Stimulated activated CD8-positive, alpha-beta memory T cell treated with anti-CD3 and anti-CD28 coated beads, Interleukin-7, amount 100 ng/mL, for 48 hours (primary cell): ENCODE measurements at places on chromosomes 11 and 22.

DNA sequence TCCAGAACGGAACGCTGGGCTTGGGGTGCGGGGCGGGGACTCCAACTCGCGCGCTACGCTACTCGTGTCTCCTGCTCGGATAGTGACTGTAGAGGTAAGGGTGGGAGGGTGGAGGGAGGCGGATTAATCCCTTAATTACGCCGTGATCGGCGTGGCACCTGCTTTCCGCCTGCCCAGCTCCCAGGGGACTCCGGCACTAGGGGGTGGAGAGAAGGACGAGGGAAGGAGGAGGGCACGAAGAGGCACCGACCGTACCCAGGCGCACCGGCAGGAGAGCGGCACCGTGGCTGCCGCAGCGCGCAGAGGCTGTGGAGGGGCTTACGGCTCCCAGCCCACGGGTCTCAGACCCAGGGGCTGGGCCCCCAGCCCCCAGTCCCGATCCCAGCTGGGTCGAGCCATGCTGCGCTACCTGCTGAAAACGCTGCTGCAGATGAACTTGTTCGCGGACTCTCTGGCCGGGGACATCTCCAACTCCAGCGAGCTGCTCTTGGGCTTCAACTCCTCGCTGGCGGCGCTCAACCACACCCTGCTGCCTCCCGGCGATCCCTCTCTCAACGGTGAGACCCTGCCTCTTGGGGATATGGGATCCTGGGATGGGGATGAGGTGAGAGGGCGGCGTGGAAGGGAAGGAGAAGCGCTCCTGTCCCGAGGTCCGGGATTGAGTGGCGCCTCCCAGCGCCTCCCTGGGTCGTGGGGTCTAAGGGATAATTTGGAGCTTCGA, at the start of gene ROBO3:
Gene ROBO3 (plus strand): TSS at position 252 of the 721 bp plus-strand sequence. CDS start 146 bp downstream, at position 398.
- DNase-seq: no peak

GRCh38 chr11:14593671-14594070, 49.9 kb upstream of the PDE3B start:
- DNase-seq: no peak

DNA sequence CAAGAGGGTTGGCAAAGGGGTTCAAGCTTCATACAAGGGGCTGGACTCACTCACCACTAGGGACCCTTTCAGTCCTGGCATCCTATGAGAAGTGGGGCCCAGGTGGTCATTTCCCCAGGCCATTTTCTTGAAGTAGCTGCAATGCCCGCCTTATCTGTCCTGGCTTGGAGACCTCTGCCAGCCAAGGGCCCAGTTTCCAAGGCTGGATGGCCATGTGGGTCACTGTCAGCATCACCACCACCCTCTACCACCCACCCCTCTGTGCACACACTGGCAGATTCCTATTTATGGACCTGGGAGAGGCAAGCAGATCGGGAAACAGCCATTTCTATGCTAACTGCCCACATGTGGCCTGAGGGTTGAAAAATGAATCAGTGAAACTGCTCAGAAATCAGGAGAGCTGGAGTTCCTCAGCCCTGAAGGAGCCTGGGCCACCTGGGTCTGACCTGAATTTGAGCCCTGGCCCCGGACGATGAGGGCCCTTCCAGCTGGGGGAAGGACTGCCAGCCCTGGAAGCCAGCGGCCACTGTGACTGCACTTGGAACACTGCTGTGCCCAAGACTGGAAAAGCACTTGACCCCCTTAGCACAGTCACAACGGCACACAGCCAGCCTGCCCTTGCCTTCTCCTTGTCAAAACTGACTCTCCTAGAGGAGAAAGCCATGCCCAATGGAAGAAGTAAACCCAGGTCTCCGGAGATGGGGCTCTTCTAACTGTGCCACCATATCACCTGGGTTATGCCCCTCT, 442.2 kb downstream of the BUD13 start:
- DNase-seq: no peak

DNA sequence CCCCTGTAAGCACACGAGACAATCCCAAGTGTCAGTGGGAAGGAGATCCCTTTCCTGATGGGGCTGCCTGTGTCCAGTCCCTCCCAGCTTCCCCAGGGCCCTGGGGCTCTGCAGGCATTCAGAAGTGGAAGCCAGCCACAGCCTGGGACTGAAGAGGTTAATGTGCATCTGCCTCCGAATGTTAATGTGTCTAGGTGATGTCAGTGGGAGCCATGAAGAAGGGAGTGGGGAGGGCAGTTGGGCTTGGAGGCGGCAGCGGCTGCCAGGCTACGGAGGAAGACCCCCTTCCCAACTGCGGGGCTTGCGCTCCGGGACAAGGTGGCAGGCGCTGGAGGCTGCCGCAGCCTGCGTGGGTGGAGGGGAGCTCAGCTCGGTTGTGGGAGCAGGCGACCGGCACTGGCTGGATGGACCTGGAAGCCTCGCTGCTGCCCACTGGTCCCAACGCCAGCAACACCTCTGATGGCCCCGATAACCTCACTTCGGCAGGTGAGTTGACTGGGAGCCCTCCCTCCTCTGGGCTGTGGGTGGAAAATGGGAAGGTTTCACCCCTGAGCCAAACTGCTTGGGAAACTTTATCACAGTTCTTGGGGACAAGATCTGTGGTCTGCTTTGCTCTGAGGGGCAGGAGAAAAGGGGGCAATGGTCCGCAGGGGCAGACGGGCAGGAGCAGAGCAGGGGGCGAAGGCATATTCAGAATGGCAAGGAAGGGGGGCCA, at the start of gene MCHR1:
Gene MCHR1 (plus strand): TSS at position 236 of the 715 bp plus-strand sequence. CDS start 169 bp downstream, at position 405.
- no peak for DNase-seq

- no peak for DNase-seq
Measured at GRCh38 chr11:113715882-113716625, 9.9 kb upstream of the TMPRSS5 start.

DNA sequence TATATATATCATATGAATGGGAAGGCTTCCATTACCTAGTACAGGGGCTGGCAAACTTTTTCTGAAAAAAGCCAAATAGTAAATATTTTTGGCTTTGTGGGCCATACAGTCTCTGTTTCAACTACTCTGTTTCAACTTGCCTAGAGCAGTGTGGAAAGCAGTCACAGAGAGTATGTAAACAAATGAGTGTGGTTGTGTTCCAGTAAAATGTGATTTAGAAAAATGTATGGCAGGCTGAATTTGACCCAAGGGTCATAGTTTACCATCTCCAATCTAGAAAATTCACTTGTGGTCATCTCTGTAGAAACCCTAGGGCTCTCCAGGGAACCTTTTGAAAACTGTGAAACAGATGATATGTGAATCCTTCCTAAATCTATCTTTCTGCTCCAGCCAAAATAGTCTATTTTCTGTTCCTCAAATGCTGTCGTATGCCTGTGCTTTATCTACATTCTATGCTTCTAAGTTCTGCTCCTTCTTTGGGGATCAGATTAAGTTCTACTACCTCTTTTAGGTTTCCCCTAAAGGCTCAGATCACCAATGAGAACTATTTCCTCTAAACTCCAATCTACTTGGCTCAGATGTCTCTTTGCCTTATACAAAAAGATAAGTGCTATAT, 356.2 kb downstream of the METTL15 start:
- DNase-seq: no peak

DNA sequence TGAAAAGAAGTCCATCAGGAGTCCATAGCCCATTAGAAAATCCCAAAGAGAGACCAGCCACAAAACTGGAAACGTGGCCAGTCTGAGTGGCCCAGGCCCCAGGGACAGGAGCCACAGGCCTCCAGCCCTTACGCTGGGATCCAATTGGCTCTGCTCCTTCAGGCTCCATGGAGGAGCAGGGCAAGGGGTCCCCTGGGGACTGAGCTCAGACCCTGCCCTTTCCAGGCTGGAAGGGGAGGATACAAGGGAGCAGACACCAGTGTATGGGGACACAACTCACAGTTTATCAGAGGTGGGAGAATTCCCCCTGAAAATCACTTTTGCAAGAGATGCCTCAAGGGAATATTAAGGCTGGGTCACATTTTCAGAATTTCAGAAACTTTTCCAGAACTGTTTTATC, 227.5 kb downstream of the NTM start:
- DNase-seq: no peak

GRCh38 chr11:34706709-34707461, 86.0 kb downstream of the EHF start:
- DNase-seq: no peak

DNA sequence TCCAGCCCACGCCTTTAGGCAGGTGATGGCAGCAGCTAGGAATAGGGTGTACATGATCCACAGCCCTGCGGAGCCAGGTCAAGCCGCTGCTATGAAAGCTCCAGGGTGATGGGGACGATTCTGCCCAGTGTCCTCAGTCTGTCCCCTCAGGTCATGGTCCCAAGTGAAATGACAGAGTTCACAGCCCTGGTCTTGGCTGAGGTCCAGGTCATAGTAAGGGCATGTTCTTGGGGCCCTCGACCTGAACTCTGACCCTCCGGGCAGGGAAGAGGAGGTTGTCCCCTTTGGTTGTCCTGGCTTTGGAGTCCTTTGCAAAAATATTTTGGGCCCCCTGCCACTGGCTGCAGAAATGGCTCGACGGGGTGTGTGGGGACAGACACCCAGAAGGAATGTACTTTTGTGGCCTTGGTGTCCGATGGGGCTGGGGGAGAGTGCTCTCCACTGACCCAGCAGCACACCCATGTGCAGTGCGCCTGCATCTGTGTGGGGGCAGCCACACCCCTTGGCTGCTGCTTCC, 7.3 kb downstream of the C22orf31 start:
- DNase-seq: no peak

- DNase-seq: no peak
Measured at GRCh38 chr11:34707462-34707840, 86.6 kb downstream of the EHF start.
